ENCODE measurements at places on chromosomes 1 and 21.

GRCh38 chr1:9595156-9595967 lies 6.7 kb downstream of the TMEM201 start:
- no peak for DNase-seq

DNA sequence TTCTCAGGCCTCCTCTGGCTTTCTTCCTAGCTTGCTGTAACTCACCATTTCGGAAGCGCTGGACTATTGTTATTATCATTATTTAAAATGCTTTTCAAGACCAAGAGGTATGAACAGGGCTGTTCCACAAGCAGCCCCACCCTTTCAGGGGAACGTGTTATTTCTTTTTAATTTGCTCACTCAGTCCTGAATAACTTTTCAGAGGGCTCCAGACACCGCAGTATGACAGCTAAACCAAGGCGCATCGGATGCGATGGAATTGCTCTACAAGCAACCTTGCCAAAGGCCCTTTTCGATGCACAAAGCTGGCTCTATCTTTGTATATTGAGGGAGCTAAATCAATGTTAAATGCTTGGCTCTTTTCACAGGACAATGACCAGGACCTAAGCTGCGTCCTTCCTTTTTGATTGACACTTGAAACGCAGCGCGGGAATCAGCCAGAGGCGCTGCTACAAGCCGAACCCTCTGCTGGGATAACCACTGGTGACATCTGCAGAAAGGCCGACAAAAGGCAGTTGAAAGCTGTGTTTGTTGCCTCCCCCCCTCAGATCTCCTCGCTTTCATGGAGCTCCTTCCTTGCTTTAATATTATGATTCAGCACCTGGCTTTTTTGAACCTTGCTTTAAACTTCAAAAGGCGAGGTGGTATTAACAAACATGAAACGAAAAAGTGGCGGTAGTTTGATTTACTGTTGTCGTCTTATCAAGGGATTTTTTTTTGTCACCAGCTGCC lies 204.7 kb upstream of the PROX1 start:
- no peak for DNase-seq

DNA sequence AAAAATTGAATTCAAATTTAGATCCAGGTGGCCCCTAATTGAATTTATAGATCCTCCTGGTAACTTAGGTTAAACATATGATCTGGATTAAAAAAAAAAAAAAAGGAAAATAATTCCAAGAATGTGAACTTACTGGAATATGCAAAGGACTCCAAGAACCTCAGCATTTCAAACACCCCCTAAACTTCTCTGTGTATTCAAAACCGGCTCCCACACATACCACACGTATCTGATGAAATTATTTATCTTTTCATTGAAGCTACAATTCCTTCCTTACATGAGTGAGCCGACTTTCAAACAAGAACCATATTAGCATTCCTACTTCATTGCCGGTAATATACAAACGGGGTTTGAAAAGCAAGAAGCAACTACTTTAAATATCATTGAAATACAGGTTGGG lies 61.4 kb upstream of the FMN2 start:
- DNase-seq, result no peak

GRCh38 chr1:17306407-17306806 lies 1.6 kb upstream of the PADI4 start:
- DNase-seq, result no peak

DNA sequence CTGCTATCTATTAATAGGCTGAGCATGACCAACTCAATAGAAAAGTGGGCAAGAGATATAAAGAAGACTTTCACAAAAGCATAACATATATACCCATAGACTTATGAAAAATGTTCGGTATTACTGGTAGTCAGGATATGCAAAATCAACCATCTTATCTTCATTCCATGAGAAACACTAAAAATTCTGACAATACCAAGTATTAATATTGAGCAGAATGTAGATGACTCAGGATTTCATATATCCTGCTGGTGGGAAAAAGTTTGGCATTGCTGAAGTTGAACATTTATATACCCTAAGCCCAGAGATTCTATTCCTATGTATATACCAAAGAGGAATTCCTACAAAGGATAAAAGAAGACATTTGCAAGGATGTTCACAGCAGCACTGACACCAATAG lies 138.3 kb downstream of the CLEC20A start:
- no peak for DNase-seq

DNA sequence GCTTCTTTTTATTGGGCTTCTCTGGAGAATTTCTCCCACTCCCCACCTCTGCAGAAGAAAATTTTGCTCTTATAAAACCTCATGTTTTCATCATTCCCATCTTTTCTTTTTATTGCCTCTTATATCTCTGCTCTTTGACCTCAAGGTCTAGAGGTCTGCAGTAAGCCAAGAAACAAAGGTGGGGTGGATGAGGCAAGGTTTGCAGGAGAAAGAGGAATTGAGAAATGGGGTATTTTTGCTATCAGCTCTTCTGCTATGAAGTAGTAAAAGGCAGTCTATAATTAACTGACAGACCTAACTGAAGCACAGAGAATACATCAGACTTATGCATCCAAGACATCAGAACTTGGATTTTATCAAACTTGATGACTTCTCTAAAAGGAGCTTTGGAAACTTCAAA lies 22.9 kb downstream of the SYT11 start:
- DNase-seq, result no peak

DNA sequence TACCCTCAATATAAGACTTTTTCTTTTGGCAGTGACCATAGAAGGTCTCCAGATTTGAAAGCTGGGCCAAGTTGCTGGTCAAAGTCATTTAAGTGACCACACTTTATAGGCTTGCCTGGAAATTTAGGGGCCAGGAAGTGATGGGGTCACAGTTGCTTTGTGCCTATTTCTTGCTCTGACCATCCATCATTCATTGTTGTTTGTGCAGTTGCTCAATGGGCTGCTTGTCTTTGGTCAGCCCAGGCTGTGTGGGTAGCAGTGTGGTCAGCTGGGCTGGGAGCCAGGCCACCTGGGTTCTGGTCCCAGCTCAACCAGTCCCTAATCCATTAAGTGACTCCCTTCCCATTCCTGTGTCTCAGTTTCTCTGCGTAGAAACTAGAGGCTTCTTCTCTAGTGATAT lies 2.1 kb upstream of the OTUD7B start:
- DNase-seq, result no peak

DNA sequence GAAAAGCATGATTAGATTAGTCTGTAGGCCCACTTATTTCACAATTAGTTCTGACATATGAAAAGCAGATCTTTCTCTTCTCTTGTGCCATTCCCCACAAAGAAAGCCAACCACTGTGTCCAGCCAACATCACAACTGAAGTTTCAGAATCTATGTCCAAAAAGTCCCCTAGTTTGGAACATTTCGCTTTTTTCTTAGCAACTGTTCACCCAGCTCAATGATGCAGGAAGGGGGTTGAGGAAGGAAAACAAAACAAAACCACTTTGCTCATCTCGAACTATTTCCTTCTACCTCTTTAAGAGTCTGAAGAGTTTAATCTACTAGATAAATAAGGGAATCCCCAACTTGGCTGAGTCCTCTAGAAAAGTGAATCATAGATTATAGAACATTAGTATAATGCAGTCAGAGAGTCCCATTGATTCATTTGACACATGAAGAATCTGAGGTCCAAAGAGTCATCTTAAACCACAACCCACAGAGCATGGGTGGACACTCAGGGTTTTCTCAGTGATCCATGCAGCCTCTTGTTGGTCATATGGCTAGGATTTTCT lies 159.3 kb upstream of the SGIP1 start:
- no peak for DNase-seq

DNA sequence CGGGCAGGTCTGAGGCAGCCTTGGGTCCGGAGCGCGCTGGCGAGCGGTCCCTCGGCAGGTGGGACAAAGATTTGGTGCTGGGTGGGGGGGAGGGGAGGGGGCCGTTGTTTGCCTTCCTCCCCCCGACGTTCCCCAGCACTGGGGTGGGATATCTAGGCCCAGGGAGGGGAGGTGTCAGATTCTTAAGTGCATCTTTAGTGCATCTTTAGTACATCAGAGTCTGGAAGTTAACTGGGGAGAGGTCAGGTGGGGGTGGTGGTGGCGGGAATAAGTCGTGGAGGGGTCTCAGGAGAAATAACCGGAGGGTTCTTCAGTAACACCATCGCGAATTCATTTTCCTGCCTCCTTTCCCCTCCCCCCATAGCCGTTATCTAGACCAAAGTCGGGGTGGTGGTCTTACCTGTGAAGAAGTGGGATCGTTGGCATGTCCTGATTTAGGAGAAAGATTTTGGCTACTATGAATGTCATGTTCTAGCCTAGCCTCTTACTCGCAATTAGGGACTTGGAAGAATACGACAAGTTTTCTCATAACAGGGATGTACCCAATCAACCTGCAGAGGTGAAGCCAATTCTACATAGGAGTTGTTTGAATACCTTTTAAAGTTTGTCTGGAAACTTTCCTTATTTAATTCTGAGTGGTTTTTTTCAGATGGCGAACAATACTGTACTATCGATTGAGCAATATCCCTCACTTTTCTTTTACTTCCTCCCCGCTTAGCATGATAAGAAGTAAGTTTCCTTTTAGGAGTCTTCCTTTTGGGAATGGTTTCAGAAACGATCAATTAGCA lies 886 bp downstream of the ZMYM4 start:
- no peak for DNase-seq

- DNase-seq, result peak; percentile 69
Measured at GRCh38 chr1:223765036-223765718, 52.8 kb downstream of the CAPN2 start.

DNA sequence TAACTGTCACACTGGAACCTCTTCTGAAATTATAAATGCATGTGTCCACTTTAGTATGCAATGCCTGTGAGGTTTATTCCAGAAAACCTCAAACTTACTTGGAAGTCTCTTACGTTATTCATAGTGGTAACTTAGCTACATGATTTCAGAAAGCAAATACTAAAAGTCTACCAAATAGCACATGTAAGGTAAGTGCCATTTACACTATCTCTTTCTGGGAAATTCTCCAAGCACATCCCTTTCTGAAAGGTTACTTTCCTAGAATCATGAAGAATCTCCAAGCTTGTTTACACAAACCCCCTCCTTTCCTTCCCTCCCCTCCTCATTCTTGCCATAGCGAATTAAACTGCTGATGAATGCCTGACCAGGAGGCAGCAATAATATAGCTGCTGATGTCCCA lies 42.5 kb downstream of the RAB3GAP2 start:
- no peak for DNase-seq

- no peak for DNase-seq
Measured at GRCh38 chr1:158398818-158399514, at the start of gene OR10T2. Gene OR10T2 (minus strand): TSS chr1:158399466. CDS start chr1:158399466, 0 bp downstream.

DNA sequence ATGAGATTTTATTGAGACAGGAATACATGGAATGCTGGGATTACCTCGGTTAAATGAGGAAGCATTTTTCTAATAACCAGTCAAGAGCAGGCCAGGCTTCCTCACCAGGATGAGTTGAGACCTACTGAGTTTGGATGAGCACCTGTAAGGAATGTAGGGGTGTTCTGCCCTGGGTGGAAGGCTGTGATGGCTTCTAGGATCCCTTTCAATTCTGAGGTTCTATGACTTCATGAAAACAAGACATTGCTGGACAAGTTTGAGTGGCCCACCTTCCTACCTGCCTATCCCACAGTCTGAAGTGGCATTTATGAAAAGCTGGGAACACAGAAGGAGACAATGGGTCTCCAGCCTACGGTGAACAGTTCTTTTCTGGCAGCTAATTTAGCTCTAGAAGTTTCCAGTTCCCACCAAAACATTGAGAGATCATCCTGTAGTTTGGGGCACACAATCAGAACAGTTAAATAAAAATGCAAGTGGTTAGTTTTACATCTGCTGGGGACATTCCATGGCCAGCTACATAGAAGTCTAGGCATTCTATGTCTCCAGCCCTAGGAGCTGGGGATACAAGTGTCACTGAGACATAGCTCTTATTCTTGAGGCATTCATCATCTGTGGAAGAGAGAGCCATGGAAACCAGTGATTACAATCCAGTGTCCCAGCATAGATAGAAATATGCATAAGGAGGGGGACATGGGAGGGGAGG lies 51.3 kb upstream of the TSPAN2 start:
- no peak for DNase-seq

DNA sequence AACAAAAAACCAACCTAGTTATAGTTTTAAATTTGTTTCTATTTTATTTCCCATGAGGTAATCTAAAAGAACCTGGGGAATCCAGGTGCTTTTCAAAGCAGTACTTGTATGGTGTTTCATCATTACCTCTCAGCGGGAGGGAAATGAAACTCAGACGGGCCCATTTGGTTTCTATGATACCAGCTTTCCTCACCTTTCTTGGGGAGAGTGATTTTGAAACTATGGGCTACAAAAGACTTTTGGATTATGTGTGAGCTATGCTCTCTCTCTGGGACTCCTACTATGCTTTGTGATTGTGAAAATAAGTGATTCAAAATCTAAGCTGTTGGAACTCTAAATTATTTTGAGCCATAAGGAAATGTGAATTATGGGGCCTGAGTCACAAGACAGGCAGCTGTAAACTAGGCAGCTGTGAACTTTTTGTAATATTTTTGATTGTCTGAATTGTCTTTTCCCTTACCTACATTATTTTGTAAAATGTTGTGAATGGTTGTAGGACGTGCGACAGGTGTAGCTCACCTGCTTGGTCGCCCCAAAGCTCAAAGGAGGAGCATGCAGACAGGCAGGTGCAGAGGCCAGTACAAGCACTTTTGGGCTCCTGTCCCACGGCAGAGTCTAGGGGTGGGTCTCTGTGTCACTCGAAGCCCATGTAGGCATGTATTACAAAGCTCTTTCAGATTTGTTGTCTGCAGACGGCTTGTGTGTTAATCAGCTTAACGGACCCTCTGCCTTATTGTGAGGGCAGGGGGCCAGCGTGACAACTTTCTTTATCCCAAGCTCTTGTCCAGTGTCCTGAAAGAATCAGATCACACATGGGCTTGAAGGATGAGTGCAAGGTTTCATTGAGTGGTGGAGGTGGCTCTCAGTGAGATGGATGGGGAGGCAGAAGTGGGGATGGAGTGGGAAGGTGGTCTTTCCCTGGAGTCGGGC lies 64.8 kb upstream of the BACH1 start:
- no peak for DNase-seq

GRCh38 chr1:53074313-53075154 lies 12.5 kb downstream of the PODN start:
- DNase-seq, result no peak

DNA sequence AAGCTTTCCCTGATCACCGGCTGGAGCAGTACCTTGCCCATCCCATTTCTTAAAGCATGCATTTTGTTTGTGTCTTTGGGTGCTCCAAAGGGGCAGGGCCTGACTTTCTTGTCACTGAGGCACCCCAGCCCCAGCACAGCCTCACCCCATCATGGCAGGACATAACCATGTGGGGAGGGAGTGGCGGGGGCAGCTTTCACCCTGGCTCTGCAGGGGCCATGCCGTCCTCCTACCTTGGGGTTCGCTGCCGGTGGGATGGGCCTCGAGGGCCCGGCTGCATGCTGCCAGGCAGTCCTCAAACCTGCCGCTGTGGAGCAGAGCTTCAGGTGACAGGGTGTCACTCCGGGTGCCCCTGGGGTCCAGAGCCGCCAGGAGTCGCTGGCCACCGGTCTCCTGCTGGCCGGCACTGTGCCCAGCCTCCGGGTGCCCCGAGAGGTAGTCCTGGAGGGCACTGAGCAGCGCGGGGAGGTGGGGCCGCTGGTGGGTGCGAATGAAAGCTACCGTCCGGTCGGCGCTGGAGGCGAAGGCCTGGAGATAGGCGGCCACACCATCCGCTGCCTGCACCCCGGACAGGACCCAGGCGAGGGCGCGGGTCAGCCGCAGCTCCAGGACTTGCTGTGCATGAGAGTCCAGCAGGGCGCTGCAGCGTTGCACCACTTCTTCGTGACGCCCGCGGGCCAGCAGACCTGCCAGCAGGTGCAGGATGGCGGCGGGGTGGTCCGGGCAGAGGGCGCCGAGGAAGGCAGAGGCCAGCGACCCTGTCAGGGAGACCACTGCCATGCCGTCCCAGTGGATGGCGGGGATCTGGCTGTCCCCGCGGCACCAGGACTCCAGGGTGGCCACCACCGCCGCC lies 1.5 kb downstream of the TTC34 start:
- no peak for DNase-seq
